ENCODE measurements at places on chromosomes 6 and 20.
A peak's percentile ranks its signal among the peaks of the same experiment; 100 is the strongest.

GRCh38 chr6:16619777-16620176, 141.5 kb downstream of the ATXN1 start:
- no peaks in the 10 kb centered on the region for H3K27me3 ChIP-seq
- no peaks in the 10 kb centered on the region for H3K4me1 ChIP-seq
- no peak overlapping the region for H3K27ac ChIP-seq
- H3K4me3 ChIP-seq, result no peak overlapping the region

- H3K4me3 ChIP-seq, result no peak overlapping the region
- H3K27me3 ChIP-seq, result no peaks in the 10 kb centered on the region
- H3K27ac ChIP-seq, result no peak overlapping the region
- no peaks in the 10 kb centered on the region for H3K36me3 ChIP-seq
Observed at GRCh38 chr6:48255094-48255493, 144.1 kb upstream of the PTCHD4 start.

GRCh38 chr20:32823737-32824588, 4.2 kb downstream of the MAPRE1 start:
- H3K27ac ChIP-seq, result no peak overlapping the region
- H3K27me3 ChIP-seq, result no peaks in the 10 kb centered on the region
- H3K4me3 ChIP-seq, result no peak overlapping the region
- DNase-seq, result peak; percentile 51
- peaks cover 18% of the 10 kb centered on the region for H3K36me3 ChIP-seq

GRCh38 chr6:17473554-17473953, 80.2 kb downstream of the CAP2 start:
- H3K27ac ChIP-seq, result no peak overlapping the region
- DNase-seq, result no peak
- H3K4me3 ChIP-seq, result no peak overlapping the region
- no peaks in the 10 kb centered on the region for H3K27me3 ChIP-seq
- H3K36me3 ChIP-seq, result no peaks in the 10 kb centered on the region

- peaks cover 10% of the 10 kb centered on the region for H3K4me1 ChIP-seq
- H3K27ac ChIP-seq, result no peak overlapping the region
- no peak for DNase-seq
- no peak overlapping the region for H3K4me3 ChIP-seq
Observed at GRCh38 chr6:225121-225721, 67.1 kb upstream of the DUSP22 start.

GRCh38 chr6:129434091-129434490, 275.9 kb downstream of the ARHGAP18 start:
- H3K27me3 ChIP-seq, result no peaks in the 10 kb centered on the region
- no peaks in the 10 kb centered on the region for H3K4me1 ChIP-seq
- H3K36me3 ChIP-seq, result no peaks in the 10 kb centered on the region

- H3K4me3 ChIP-seq, result no peak overlapping the region
- no peaks in the 10 kb centered on the region for H3K27me3 ChIP-seq
- H3K36me3 ChIP-seq, result no peaks in the 10 kb centered on the region
- no peaks in the 10 kb centered on the region for H3K4me1 ChIP-seq
- no peak for DNase-seq
Observed at GRCh38 chr6:156313037-156313436, 464.1 kb upstream of the ARID1B start.

- H3K27ac ChIP-seq, result peak overlapping the region; percentile 86
- H3K4me1 ChIP-seq, result peaks cover 4% of the 10 kb centered on the region
- no peak overlapping the region for H3K4me3 ChIP-seq
- H3K36me3 ChIP-seq, result no peaks in the 10 kb centered on the region
- DNase-seq, result no peak
Observed at GRCh38 chr6:99013661-99014060, 65.9 kb upstream of the FBXL4 start.

GRCh38 chr20:13819885-13820645, 35.2 kb downstream of the NDUFAF5 start:
- H3K36me3 ChIP-seq, result peaks cover 7% of the 10 kb centered on the region
- H3K27me3 ChIP-seq, result no peaks in the 10 kb centered on the region
- H3K4me1 ChIP-seq, result peaks cover 2% of the 10 kb centered on the region
- no peak overlapping the region for H3K4me3 ChIP-seq
- DNase-seq, result peak; percentile 54
- H3K27ac ChIP-seq, result no peak overlapping the region

DNA sequence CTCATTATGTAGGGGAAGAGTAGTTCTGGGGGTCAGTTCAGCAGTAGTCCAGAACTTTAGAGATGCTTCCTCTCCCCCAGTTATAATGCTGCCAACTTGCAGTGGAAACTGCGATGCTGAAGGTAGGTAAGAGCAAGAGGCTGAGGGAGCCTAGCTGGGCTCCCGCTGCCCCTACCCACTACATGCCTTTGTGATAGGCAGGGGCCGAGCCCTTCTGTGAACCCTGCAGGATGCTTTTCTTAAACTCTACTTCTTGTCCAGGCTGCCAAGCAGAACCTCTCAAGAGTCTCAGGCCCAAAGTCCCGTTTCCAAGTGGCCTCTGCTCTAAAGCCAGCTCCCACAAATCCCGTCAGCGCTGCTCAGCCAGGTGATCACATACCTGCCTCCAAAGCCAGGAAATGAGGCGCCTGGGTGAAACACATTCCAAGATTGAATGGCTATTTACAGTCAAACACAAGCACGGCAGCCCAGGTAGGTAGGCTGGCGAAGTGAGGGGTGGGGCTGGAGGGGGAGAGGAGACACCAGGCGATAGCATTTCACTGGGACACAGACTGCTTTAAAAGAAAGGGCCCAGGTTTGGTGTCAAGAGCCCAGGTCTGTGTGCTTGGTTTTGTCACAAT, 150.7 kb downstream of the CD24 start:
- no peaks in the 10 kb centered on the region for H3K27me3 ChIP-seq
- H3K27ac ChIP-seq, result no peak overlapping the region
- no peak overlapping the region for H3K4me3 ChIP-seq

DNA sequence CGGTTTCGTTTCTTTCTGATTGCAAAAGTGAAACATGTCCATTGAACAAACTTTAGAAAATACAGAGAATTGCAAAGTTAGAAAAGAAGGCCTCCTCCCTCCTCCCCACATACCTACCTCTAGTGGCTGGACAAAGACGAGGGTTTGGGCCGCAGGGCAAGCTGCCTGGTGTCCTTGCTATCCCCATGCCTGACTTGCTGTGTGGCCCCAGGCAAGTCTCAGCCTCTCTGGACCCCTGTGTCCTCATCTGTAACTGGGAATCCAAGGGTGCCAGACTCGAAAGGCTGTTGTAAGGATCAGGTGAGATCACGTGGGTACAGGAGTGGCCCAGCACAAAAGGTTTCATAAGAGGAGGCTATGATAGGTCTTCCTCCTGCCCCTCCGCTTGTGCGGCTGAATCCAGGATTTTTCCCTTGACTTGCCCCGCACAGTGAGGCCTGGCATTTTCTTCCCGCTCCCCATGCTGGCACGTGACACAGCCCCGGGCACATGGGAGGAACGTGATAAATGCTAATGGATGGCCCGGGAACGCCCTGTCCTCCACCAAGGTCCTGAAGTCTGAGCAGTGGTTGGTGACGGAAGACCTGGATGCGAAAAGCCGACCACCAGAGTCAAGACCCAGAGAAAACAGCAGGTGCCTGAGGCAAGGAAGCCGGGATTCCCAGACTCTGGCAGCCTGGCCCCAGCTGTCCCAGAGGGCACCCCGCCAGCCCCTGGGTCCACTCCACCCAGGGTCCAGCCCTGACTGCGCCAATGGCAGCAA, 55.8 kb downstream of the UBE2V1 start:
- no peaks in the 10 kb centered on the region for H3K36me3 ChIP-seq
- peaks cover 23% of the 10 kb centered on the region for H3K4me1 ChIP-seq
- peaks cover 16% of the 10 kb centered on the region for H3K27me3 ChIP-seq
- no peak for DNase-seq

DNA sequence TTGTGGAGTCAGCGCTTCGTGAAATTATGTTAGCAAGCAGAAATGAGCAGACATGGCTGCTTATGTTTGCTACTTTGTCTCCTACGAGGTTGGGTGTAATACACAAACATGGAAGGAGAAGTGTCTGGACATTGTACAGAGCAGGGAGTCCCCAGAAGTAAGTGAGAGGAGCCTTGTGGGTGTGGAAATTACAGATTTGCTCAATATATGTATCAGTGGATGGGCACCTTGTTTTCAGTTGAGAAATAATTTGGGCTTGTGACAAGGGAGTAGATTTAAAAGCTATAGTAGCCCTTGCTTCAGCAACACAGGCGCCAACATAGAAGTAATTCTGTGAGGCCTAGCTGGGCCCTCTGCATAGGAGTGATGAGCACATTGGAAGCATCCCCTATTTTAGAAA, 49.2 kb downstream of the HECA start:
- no peaks in the 10 kb centered on the region for H3K4me1 ChIP-seq
- no peaks in the 10 kb centered on the region for H3K27me3 ChIP-seq
- H3K36me3 ChIP-seq, result peaks cover 38% of the 10 kb centered on the region
- DNase-seq, result peak; percentile 6

- no peak overlapping the region for H3K4me3 ChIP-seq
- H3K27ac ChIP-seq, result no peak overlapping the region
- H3K27me3 ChIP-seq, result no peaks in the 10 kb centered on the region
Observed at GRCh38 chr6:137937834-137938233, 70.8 kb downstream of the TNFAIP3 start.

GRCh38 chr6:52365866-52366540, 4.1 kb downstream of the PAQR8 start:
- H3K36me3 ChIP-seq, result no peaks in the 10 kb centered on the region
- no peak for DNase-seq
- H3K27ac ChIP-seq, result no peak overlapping the region
- H3K4me3 ChIP-seq, result no peak overlapping the region

- peak; percentile 59 for DNase-seq
- H3K27me3 ChIP-seq, result no peaks in the 10 kb centered on the region
- H3K36me3 ChIP-seq, result no peaks in the 10 kb centered on the region
- no peaks in the 10 kb centered on the region for H3K4me1 ChIP-seq
Observed at GRCh38 chr6:45376310-45377042, 1.3 kb downstream of the SUPT3H start.

Data from mesenchymal stem cell (in vitro differentiated cells and primary cell).